Posterior vena cava (tissue), 2 donors: ENCODE measurements at places on chromosomes 5 and 9. TPM values are rescaled to one million over a fixed set of nuclear protein-coding genes. Genes with fewer than 3 reads are reported as not detected.

DNA sequence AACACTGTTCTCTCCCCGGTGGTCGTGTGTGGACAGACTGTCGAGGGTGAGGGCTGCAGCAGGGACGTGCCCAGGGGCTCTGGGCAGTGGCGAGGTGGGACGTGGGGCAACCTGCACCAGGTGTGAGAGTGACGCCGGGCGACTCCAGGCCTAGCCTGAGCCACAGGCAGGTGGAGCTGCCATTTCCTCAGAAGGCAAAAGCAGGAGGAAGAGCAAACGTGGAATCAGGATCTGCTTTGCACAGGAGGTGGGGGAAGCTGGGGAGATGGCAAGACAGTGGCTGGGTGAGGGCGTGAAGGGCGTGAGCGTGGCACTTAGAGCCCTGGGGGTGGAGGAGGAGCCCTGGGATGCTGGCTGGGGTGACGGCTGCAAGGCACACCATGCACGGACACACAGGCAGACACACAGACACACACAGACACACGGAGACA lies 39.6 kb upstream of the NSMF start:
- no peak for DNase-seq

- DNase-seq: peak; percentile 90
Observed at GRCh38 chr5:177509381-177509951, at the start of gene DOK3. DOK3 (minus strand) TSS chr5:177509826; CDS start chr5:177509540, 286 bp downstream.

DNA sequence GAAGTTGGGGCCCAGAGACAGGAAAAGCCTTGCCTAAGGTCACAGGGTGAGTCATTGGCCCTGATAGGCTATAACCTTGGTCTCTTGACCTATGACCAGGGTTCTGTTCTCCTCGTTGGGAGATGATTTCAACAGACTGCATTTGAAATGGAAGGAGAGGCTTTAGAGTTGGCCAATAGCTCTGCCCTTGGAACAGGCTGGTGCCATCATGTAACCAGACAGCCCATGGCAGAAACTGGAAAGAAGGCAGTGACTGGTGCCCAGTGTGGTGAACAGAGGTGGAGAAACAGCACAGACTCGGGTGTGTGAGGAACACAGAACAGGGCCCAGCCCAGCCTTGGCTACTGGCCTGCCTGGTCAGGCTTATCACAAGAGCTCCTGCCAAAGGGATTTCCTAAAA lies 109.8 kb upstream of the SLC25A48 start:
- no peak for DNase-seq

Gene SIT1
- 0.24 TPM for total RNA-seq

- no peak for DNase-seq
Observed at GRCh38 chr9:36742264-36742663, 169.6 kb downstream of the MELK start.

DNA sequence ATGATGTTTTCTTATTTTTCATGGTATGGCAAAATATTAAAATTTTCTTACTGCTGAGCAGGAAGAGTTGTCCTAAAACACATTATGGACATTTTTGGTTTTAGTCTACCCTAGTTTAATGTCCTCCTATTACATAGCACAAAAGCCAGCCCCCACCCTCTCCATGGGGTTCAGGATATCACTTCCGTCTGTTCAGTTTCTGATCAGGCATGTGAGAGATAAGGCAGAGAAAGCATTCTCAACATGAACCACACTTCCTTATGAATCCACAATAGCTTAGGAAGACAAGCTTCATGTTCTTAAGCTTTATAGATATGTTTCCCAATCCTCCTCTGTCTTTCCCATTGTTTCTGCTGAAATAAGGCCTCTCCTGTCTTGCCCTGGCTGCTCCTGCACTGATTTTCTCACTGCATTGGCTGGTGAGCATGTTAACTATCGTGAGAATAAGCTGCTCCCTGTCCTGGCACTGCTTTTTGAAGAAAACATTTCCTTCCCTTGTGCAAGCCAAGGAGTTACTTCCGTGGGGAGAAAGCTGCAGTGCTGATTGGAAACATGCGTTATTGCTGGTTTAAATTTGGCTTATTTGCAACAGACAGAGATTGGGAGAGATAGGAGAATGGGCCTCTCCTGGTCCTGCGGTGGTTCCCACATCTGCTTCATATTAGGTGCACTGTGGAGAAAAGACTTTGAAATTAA lies 260.3 kb upstream of the RPS23 start:
- no peak for DNase-seq

DNA sequence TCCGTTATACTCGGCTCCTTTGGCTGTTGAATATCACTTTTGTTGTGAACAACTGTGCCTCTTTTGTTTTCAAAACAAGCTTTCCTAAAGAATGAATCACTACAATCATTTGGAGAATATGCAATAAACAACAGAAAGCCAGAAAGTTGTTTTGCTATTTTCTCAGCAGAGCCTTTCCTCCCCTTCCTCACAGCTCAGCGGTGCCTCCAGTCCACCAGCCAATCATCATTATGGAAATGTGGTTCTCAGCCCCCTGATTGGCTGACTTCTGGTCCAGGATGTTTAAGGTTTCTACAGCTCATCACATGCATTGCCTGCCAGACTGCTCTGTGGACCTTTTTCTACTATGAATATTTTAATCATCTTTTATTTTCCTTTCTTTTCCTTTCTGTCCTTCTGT lies 9.1 kb upstream of the ZNF608 start:
- DNase-seq: no peak

GRCh38 chr5:96226941-96227552 lies 206.0 kb downstream of the PCSK1 start:
- DNase-seq: no peak

DNA sequence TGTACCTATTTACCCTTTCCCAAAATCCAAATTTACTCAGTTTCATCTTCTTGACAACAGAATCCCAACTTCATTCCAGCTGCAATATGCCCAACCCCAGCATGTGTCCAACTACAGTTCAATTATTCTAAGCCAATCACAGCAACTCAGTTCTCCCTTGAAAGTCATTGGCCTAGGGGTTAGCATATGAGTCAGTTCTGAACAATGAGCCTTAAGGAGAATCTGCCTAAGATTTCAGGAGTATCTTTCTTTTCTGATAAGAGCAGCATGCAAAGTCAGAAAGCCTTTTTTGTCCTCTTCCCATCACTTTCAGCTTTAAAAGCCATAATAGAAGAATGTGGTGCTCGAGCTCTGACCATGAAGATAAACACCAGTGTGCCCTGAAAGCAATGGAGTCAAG lies 44.4 kb upstream of the RASGRF2 start:
- no peak for DNase-seq

GRCh38 chr9:88653911-88654310 lies 118.9 kb downstream of the NXNL2 start:
- no peak for DNase-seq

DNA sequence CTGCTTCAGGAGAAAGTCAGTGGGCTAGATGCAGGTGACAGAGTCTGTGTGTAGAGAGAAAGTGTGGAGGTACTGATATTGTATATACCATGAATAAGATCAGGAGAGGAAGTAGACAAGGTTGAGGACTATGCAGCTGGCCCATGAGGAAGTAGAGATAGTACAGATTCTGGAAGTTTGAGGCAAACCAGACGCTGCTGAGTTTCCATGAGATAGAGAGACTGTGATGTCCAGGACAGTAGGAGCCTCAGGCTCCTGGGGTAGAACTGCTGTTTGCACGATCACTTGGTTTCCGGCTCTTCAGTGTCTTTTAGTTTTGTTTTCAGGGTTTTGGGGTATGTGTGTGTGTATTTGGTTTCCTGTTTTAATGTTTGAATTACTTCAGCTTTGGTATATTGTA lies 13.6 kb downstream of the OTULINL start:
- DNase-seq: no peak

DNA sequence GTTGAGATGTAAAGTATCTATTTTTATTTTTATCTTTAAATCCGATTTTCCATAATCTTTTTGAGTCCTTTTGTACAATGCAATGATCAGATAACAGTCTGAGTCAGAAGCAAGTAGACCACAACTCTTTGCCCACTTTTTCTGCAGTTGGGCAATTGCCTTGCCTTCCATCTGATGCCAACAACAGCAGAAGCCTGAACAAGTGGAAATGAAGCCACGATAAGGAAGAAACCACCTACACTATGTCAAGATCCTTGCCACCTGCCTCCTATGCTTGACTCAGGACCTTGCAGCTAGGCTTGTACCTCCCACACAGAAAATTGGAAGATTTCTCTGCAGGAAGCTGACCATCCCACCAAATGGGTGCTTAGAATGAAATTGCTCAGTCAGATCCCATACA lies 78.6 kb downstream of the ANXA1 start:
- no peak for DNase-seq

- no peak for DNase-seq
Observed at GRCh38 chr5:30183795-30184194, 1009.7 kb upstream of the CDH6 start.

- peak; percentile 86 for DNase-seq
Observed at GRCh38 chr5:135578685-135579341, at the start of gene CXCL14. CXCL14 (minus strand) TSS chr5:135578991; CDS start chr5:135578778, 213 bp downstream.

GRCh38 chr9:27482709-27483108 lies 41.4 kb upstream of the IFNK start:
- no peak for DNase-seq

Gene ARSK
- total RNA-seq: 4.6 TPM

- no peak for DNase-seq
Observed at GRCh38 chr9:91915524-91916263, 34.3 kb downstream of the ROR2 start.

Gene SVEP1
- 97.9 TPM for total RNA-seq

DNA sequence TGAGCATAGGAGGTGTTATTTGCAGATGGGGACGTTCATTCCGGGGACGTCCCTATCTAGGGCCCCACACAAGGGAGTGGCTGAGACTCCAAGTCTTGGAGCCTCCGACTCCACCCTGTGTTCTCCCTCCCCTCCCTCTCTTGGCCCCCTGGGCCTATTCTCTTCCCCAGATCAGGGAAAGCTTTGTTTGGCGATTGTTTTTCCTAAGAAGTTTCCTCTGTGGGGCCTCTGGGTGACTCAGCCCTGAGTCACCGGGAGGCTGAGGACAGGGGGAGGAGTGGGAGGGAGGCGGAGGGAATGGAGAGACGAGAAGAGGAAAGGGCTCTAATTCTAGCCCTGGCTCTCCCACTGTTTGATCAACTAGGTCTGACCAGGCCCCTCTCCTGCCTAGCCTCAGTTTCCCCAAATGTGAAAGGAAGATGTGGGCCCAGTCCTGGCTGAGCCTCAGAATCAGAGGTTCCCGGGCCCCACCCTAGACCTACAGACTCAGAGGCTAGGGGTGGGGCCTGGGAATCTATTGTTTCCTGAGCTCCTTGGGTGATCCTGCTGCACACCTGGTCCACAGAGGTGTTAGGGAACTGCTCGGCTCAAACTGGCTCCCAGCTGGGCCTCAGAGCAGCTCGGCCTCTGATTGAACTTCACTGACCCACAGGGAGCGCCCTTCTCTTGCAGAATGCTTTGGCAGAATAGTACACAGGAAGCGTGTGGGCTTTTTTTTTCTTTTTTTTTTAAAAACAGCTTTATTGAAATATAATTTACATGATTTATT lies 19.2 kb downstream of the GSN start:
- DNase-seq: peak; percentile 94

DNA sequence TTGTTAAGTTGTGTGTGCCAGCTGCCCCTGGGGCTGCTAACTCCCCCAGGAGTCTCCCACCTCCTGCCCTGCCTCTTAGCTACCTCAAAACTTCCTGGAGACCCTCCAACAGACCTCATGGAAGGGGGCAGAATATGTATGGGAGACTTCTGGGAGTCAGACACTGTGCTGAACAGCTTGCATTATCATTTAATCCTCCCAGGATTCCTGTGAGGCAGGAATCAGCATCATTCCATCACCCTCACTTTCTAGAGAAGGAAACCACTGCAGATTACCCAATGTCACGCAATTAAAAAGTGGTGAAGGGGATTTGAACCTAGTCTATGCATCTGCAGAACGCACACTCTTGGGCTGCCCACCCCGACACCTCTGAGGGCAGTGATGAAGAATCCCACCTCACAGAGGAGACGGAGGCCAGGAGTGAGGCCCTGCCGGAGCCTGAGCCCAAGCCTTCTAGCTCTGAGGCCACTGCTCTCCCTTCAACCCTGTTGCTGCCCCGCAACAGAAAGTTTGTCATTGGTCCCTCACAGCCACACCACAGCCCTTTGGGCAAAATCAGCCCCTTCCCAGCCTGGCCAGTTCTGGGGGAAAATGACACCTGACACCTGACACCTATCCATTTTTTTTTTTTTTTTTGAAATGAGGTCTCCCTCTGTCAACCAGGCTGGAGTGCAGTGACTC lies 30.3 kb upstream of the IL17B start:
- DNase-seq: peak; percentile 20

Gene ARSB
- 21.6 TPM for total RNA-seq

- no peak for DNase-seq
Observed at GRCh38 chr9:92328225-92328624, 2.5 kb downstream of the CENPP start.

DNA sequence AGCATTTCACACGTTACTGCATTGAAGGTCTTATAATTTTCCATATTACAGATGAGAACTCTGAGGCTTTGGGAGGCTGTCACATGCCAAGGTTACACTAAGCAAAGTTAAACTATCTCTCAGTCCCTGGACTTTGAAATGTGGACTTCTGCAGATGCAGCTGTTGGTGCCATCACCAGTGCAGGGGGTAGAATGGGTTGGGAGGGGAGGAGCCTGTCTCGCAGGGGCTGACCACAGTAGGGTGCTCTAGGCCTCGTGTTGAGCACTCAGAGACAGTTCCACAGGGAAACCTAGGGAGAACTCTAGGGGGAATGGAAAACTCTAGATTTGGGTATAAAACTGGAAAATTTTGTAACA lies 220.9 kb downstream of the MAPKAP1 start:
- no peak for DNase-seq

GRCh38 chr5:95840956-95841705 lies 18.6 kb upstream of the GLRX start:
- DNase-seq: no peak

Gene LTC4S
- 19.7 TPM for total RNA-seq

GRCh38 chr9:135969064-135969683 lies 8.0 kb upstream of the UBAC1 start:
- no peak for DNase-seq

DNA sequence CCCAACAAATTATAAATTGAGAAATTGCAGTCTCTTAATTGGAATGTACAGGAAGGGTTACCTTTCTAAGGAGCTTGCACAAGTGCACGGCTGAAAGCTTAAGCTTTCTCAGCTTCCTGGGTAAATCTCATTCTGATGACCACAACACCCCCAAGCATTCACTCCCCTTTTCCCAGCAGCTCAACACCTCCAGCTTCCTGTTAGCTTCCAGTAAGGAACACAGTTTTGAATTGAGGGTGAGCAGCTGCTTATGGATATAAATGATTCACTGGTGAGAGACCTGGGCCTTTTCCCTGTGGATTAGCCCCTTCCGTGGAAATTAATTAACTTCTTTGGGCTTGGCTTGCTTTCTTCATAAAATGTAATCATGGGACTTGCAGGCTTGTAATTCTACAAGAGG lies 101.2 kb downstream of the SLC28A3 start:
- DNase-seq: no peak

DNA sequence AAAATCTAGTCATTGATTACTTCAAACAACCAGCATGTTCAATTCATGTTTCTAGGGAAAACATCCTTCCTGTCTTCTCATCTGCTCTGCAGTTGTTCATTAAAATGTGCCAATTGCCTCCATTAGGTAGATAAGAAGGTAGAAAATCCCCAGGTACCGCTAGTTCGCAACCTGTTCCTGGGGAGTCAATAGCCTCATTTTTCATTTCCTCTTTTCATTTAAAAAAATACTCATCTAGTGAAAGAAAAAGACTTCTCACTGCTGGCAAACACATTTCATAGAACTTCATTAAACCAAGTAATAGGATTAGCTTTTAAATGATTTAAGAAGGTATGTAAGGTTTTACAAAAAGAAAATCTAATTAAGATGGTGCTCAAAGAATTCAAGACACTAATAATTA lies 113.3 kb downstream of the MARCHF11 start:
- DNase-seq: no peak

- no peak for DNase-seq
Observed at GRCh38 chr9:9522406-9522805, 1090.4 kb downstream of the PTPRD start.

GRCh38 chr9:133199648-133200321 lies 9.3 kb downstream of the OBP2B start:
- DNase-seq: peak; percentile 82

Gene SLC25A48
- 0.19 TPM for total RNA-seq
